ENCODE measurements at places on chromosomes 6 and 20.

- no peak for DNase-seq
Observed at GRCh38 chr6:135703007-135703406, 148.5 kb upstream of the PDE7B start.

DNA sequence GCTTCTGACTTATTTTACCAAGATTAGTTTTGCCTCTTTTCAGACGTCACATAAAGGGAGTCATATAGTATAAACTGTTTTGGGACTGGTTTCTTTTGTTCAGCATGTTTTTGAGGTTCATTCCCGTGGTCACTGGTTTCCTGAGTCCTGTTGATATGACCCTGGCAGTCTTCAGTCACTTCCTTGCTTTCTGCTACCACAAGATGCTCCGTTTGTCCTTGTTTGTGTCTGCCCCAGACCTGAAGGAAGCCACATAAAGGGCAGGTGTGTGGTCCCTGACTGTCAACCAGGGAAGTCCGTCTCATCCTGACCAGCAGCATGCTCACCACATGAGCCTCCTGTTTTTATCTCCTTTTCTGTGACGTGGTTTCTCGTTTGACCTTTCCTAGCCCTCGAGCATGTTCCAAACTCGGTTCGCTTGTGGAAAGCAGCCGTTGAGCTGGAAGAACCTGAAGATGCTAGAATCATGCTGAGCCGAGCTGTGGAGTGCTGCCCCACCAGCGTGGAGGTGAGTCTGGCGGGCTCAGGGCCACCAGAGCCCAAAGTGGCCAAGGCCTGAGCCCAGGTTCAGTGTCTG lies 26.1 kb upstream of the C20orf204 start:
- DNase-seq, result no peak

DNA sequence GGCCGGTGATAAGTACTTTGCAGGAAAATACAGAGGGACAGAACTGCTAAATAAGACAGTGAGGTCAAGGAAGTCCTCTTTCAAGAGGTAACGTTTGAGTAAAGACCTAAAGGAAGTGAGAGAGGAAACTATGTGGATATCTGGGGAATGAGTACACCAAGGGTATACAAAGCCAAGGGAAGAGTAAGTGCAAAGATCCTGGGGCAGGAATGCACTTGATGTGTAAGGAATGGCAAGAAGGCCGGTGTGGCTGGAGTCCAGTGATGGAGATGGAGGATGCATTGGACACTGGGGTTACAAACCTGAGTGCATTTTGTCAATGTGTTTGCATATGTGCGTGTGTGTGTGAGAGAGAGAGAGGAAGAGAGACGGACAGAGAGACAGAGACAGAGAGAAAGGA lies 32.1 kb upstream of the TGM2 start:
- no peak for DNase-seq

DNA sequence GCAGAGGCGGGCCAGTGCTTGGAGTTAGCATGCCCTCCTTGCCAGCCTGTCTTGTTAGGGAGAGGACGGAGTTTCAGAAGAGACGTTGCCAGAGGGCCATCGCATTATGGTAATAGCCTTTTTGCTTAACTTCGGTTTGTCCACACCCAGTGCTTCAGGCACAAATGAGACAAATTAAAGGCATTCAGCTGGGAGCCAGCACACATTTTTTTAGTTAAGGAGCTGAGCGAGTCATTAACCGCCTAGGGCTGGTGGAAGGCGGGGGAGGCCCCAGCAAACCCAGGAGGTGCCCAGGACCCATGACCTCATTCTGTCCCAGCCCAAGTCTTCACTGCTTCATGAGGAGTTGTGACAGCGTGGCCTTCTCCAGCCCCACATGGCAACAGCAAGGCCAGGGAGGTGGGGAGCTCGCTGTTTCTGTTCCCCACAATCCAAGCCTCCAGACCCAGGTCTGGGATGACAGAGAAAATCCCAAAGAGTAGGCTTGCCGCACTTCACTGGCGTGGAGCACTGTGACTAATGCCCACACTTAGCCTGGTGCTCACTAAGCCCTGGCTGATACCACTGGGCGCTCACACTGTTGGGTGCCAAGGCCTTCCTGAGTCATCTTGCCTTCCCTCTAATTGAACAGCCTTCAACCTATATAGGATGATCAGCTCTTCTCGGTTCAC lies 237.1 kb downstream of the ANKRD60 start:
- no peak for DNase-seq

DNA sequence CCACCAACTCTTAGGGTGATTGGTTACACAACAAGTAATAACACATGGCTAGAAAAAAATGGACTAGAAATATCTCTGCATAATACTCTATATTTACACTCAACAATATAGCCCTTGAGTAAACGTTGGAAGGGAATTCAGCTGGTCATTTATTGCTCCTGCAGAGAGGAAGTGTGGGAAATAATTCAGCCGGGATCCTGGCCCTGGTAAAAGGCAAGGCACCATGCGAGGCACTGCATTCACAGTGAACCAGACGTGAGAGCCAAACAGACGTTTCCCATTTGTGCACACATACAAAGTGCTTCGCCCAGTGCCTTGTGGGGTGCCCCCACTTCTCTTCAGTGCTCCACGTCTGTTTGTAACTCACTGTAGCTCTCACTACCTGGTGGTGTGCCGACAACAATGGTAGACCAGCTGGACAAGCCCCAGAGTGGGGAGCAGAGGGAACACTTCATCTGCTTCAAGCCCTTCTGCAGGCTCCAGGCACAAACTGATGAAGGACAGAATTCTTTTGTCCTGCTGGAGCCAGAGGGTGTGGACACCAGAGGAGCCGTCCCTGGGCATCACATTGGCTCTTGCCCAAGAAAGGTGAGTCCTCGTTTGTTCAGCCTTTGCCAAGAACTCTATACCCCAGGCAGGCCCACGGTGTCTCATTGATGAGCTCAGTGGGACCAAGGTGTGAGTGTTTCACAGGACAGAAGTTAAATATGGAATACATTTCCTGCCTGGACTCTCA lies 18.8 kb downstream of the SYNDIG1 start:
- no peak for DNase-seq

DNA sequence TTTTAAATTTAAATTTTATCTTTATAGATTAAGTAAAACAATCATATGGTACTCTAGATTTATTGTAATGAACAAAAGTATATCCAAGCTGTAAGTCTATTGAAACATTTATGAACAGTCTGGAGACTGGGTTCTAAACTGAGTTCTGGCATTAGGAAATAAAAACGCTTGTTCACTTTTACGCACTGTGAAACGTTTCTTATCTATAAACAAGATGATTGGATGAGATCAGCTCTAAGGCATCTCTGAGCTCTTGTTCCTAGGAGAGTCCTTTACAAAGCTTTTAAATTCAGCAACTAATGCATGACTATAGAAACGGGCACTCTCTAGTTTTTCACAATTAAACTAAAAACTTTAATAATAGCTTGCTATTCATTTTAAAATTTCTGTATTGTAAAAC lies 6.8 kb downstream of the HUS1B start:
- DNase-seq, result no peak

Measured in stimulated activated CD4-positive, alpha-beta T cell treated with anti-CD3 and anti-CD28 coated beads, Interleukin-4, amount 100 ng/mL, for 24 hours (primary cell).